ENCODE measurements at places on chromosomes 4 and X.

DNA sequence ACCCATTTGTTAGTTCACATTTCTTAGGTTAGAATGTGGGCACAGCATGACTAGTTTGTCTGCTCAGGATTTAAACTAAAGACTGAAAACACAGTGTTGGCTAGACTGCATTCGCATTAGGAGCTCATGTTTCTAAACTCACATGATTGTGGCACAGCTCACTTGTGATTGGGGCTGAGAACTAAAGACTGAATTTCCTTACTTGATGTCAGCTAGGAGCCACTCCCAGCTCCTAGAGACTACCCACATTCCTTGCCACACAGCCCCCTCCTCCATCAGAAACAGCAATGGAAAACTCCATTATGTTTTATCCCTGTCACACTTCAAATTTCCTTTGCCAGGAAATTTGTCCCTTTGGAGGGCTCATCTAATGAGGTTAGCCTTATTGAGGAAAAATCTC lies 170.2 kb upstream of the NUDT6 start:
- DNase-seq = no peak

- no peak for DNase-seq
These were observed 5.0 kb downstream of the GRK4 start for GRCh38 chr4:2968381-2968780.

DNA sequence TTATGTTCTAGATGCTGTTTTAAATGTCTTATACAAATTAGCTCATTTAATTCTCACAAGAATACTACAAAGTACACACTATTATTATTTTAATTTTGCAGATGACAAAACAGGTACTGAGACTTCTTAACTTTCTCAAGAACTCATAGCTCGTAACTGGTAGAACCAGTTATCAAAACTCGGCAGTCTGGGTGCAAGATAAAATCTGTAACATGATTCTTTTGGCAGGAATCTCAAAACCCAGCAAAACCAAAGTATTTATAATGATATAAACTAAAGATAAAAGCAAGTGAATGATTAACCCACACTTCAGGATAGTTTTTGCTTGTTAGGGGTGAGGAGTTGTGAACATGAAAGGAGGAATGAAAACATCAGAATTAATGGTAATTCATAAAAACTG lies 27.6 kb downstream of the CLNK start:
- no peak for DNase-seq

DNA sequence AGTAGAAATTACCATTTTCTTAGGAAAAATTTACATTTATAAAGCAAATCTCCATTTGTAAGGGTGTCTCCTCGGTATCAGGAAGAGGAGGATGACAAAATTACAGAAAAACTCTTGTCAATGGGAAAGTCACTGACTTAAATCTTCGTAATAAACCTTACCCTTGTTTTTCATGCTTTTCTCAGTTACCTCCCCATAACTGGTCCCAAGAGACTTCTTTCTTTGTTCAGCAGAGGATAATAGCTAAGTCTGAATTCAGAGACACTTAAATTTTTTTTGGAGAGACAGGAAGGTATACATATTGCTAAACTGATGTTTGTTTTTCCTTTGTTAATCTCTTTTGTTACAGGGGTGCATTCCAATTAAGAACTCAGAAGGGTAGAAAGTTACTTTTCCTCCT lies 125.5 kb upstream of the JADE1 start:
- DNase-seq = no peak

GRCh38 chr4:37758226-37758625 lies 68.3 kb upstream of the PGM2 start:
- DNase-seq = peak; percentile 77

DNA sequence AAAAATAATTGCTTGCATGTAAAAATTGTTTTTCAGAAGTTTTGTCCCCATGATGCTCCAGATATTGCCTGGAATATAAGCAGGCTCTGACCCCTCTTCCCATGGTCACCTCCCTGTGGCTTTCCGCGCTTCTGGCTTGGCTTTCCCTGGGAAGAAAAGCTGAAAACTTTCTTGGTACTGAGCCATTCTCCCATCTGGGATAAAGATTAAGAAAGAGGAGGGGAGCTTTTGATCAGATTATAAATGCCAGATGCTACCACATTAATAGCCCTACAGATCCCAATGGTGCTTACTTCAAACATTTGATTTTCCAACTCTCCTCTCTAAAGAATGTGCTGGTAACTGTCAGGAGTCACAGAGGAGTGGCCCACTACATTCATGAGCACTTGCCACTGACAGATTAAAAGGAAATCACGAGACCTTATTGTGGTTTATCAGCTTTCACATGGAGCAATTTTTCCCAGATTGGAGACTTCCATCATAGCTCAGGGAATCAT lies 54.4 kb upstream of the GAB1 start:
- DNase-seq = peak; percentile 83

- no peak for DNase-seq
These were observed 349.7 kb upstream of the NOCT start for GRCh38 chr4:138665851-138666250.

DNA sequence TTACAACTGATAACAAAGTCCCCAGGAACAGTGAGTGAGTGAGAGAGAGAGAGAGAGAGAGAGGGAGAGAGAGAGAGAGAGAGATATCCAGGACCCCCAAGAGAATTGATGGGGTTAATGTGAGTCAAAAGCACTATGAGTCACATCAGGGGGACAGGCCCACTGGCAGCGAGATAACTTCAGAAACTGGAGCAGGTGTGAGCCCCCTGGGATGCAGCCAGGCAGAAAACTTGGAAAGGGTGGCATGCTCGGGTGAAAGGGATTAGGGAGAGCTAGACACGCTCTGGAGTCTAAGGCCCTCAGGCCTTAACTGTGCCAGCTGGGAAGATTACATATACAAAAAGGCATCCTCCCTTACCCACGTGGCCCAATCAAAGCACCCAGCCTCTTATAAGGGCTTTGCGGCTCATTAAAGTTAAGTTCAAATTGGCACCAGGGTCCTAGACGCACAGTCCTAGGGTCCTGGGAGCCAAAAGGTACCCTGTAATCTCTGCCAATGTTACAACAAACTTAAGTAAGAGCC lies 841 bp downstream of the ACOT9 start:
- DNase-seq = peak; percentile 43

GRCh38 chr4:184310171-184310567 lies 92.5 kb upstream of the ENPP6 start:
- DNase-seq = peak; percentile 57

DNA sequence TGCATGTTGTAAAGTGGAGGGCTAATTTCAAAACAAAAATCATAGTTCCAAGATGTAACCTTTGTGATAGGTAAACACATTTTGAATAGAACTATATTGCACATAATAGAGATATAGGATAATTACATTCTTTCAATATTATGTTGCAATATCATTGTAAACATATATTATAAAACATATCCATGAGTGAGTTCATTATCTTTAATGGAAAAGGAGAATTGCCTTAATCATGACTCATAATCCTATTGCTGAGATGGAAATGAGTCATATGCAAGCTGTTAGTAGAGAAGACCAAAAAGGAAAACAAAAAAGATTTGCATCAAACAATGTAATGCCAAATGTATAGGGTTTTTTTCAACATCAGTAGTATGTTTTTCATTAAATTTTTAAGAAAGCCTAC lies 73.7 kb upstream of the WDR44 start:
- no peak for DNase-seq

- DNase-seq = no peak
These were observed 103.2 kb downstream of the KLHL8 start for GRCh38 chr4:87117051-87117731.

DNA sequence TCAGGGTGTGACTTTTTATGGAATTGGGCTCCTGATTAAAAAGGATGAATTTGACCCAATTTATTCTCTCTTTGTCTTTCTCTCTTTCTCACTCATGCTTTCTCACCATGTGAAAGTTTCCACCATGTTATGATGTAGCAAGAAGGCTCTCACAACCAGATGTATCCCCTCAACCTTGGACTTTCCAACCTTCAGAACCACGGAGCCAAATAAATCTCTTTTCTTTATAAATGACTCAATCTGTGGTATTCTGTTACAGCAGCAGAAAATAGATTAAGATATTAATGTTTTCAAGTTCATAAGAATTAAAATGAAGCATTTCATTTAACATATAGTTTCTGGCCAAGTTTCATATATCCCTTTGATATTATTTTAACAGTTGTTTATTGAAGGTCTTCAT lies 698.5 kb downstream of the TRAM1L1 start:
- no peak for DNase-seq

- no peak for DNase-seq
These were observed 35.9 kb upstream of the CXorf38 start for GRCh38 chrX:40683245-40683644.
